ENCODE measurements at places on chromosomes 11 and 22. TPM values are rescaled to one million over a fixed set of nuclear protein-coding genes. Genes with fewer than 3 reads are reported as not detected.

OR51V1 gene
- not detected for total RNA-seq

OR51B4 gene
- total RNA-seq, result not detected

GRK2 gene
- total RNA-seq, result 234 TPM

CD248 gene
- 5.2 TPM for total RNA-seq

ARHGAP8 gene
- total RNA-seq, result 1.1 TPM

AHNAK gene
- 75.1 TPM for total RNA-seq

OR4D5 gene
- not detected for total RNA-seq

FXYD6 gene
- total RNA-seq, result 0.10 TPM

BDNF gene
- not detected for total RNA-seq

C11orf91 gene
- not detected for total RNA-seq

SLC22A12 gene
- total RNA-seq, result not detected

OR8A1 gene
- not detected for total RNA-seq

SLC1A2 gene
- not detected for total RNA-seq

KCNJ11 gene
- total RNA-seq, result 1.1 TPM

PARVG gene
- 47.9 TPM for total RNA-seq

MRGPRF gene
- not detected for total RNA-seq

TSKU gene
- 1.4 TPM for total RNA-seq

ASRGL1 gene
- total RNA-seq, result 6.8 TPM

SPDYC gene
- total RNA-seq, result not detected

CCDC34 gene
- total RNA-seq, result 25.0 TPM
